ENCODE measurements at places on chromosomes 2 and 18. TPM values are rescaled to one million over a fixed set of nuclear protein-coding genes. Genes with fewer than 3 reads are reported as not detected.

DNA sequence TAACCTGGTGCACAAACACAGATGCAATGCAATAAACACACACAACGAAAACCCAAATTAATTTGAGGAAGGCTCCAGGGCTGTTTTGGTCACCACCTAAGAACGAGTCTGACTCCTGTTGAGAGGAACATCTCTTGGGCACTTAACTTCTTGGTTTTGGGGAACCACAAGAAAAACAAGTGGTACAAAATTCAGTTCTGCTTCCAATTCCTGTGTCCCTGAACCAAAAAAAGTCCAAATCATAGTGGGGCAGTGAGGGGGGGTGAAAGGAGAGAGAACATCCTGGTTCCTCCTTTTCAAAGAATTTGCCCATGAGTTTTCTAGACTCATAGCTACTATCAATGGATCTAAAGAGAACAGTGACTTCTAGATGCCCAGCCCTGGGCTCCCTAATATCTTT, 143.6 kb downstream of the COL4A4 start:
- DNase-seq, result no peak

DNA sequence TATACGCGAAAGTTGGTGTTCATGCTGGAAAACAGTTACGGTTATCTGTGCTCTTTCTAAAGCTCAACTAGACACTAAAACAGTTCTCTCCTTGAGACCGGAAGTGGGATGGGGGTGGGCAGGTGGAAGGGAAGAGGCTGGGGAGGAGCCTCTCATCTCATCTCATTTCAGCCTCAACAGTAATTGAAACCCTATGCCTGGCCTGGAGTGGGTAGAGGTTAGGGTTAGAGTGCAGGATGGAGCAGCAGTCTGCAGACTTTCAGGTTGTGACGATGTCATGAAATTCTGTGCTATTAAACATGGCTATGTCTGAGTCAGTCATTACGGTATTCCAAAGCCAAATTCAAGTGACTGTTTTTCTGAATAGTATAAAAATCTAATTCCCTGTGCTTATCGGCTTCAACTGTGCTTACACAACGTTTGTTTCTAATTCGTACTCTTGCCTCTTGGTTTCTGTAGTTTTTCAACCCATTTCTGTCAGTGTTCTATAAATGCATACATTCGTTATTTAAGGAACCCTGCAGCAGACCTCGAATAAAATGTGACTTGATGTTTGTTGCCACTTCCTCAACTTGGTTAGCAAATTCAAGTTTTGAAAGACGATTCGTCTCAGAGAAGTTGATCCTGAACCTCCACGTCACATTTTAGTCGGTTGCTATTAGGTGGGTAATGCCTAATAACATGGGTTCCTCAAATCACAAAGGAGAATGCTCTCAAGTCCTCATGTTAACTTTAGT, 75.8 kb upstream of the TCF7L1 start:
- DNase-seq, result peak; percentile 32

GRCh38 chr18:74996996-74997395, 211.9 kb downstream of the PTGR3 start:
- no peak for DNase-seq

DNA sequence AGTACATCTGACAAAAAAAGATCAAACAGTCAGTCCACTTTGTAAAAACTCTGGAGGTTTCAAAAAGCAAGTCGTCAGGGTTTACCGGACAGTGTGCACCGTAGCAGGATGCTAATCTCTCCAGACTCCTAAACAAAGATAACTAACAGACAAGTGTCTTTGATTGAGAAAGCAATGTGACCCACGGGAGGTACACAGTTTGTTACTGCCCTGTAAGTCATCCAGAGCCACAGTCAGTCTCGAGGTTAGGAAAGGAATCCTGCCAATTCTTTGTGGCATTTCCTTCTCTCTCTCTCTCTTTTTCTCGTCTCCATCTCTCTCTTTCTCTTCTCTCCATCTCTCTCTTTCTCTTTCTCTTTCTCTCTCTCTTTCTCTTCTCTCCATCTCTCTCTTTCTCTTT, 42.8 kb downstream of the LRRTM4 start:
- DNase-seq, result no peak

Gene CRACDL
- total RNA-seq, result not detected

DNA sequence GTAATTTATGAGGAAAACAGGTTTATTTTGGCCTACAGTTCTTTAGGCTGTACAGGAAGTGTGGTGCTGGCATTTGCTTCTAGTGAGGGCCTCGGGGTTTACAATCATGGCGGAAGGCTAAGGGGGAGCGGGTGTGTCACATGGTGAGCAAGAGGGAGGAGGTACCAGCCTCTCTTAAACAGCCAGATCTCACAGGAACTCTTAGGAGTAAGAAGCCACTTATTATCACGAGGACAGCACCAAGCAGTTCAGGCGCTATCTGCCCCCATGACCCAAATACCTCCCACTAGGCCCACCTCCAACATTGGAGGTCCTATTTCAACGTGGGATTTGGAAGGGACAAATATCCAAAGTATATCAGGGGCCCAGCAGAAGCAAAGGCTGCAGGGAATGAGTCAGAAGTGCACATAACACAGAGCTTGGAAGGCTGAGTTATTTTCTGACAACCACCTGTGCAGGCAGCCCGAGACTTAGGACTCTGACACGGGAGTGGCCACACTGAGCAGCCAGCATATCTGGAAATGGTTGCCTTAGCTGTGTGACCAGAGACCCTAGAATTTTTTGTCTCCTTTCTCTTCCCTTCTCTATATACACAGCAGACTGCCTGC, 170.9 kb downstream of the PRPF40A start:
- peak; percentile 39 for DNase-seq

All from M059J (cell line).